ENCODE measurements at places on chromosomes 13 and 19. TPM values are rescaled to one million over a fixed set of nuclear protein-coding genes. Genes with fewer than 3 reads are reported as not detected.

LYL1 gene
- total RNA-seq = 45.2 TPM

AP1M2 gene
- not detected for total RNA-seq

LIPE gene
- total RNA-seq = 9.1 TPM

DNA sequence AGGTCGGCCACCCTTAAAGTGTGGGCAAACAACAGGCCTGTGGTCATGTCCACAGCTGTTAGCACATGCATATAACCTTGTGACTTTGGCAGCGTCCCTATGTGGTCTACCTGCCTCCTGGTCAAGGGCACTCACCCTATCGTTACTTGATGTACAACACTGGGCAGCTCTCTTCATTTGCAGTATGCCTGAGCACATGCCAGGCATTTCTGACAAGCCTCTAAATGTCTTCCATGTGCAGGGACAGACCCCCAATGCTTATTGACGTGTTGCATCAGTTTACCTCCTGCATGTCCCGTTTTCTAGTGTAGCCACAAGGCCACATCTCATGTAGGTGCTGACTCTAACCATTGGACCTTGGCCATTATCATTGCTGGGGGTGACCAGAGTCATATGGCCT lies 731.7 kb upstream of the MIR17HG start:
- DNase-seq = no peak

- DNase-seq = no peak
Measured at GRCh38 chr19:27828829-27829228, 1384.1 kb downstream of the UQCRFS1 start.

GRCh38 chr19:31574251-31574973 lies 225.2 kb upstream of the TSHZ3 start:
- no peak for DNase-seq

DNA sequence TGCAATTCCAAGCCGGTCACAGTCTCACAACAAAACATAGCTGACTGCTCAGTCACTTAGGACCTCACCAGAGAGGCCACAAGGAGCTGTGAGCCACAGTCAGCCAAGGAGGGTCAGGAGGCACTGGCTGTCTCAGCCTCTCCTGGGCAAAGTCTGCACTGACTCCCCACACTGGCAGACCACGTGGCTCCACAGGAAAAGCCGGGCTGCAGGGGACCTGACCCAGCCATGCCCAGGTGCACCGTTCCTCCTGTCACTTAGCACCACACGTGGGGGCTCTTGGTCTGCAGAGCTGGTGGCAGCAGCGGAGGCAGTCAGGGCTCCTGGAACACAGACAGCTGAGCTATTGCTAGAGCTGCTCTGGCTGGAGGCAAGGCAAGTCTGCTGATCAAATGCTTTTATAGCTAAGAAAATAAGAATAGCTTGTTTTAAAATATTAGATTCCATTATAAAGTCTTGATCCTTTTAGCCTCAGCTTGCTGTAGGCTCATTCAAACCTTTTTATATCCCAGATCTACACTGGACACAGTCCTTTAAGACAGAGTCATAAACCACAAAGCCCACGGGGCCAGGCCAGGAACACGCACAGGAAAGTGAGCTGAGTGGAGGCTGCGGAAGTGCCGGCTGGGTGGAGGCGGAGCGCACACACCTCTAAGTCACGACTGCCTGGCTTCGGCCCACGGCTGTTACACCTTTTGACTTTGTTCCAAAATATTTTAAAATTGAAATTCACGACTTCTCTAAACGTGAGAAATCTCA lies 744.1 kb downstream of the UQCRFS1 start:
- no peak for DNase-seq

RASGRP4 gene
- not detected for total RNA-seq

MAB21L1 gene
- not detected for total RNA-seq

DNA sequence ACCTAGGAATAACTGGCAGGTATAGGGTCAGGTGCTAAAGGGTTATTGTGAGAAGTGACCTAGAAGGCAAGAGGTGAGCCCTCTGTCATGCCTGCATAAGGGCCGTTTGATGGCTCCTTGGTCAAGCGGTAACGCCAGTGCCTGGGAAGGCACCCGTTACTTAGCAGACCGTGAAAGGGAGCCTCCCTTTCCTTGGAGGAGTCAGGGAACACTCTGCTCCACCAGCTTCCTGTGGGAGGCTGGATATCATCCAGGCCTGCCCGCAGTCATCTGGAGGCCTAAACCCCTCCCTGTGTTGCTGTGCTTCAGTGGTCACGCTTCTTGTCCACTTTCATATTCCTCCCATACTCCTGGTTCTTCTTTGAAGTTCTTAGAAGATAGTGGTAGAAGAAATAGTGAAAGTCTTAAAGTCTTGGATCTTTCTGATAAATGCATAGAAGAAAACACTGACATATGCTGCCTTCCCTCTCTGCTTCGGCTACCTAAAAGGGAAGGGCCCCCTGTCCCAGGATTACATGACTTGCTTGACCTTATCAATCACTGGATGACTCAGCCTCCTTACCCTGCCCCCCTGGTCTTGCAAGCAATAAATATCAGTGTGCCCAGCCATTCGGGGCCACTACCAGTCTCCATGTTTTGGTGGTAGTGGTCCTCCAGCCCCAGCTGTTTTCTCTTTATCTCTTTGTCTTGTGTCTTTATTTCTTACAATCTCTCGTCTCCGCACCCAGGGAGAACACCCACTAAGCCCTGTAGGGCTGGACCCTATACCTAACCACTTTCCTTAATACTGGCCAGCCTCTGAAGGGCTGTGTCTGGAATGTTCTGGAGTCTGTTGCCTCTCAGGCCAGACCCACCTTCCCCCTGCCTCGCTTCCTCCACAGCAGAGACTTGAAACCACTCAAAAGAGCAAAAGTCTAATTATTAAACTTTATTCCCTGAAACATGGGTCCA lies 16.1 kb upstream of the ABCC4 start:
- DNase-seq = no peak

PGLYRP2 gene
- 0.04 TPM for total RNA-seq

GRCh38 chr13:31929031-31929770 lies 102.4 kb upstream of the FRY start:
- no peak for DNase-seq

- no peak for DNase-seq
Measured at GRCh38 chr13:35285677-35286076, 190.8 kb downstream of the MAB21L1 start.

GRCh38 chr13:34750078-34750931 lies 191.8 kb upstream of the NBEA start:
- no peak for DNase-seq

- DNase-seq = peak; percentile 100
Measured at GRCh38 chr19:58572818-58573657, at the start of gene MZF1. Gene MZF1 (minus strand): TSS chr19:58573335. CDS start chr19:58571389, 1,946 bp downstream.

- DNase-seq = no peak
Measured at GRCh38 chr19:16117594-16118033, 5.9 kb downstream of the RAB8A start.

DNA sequence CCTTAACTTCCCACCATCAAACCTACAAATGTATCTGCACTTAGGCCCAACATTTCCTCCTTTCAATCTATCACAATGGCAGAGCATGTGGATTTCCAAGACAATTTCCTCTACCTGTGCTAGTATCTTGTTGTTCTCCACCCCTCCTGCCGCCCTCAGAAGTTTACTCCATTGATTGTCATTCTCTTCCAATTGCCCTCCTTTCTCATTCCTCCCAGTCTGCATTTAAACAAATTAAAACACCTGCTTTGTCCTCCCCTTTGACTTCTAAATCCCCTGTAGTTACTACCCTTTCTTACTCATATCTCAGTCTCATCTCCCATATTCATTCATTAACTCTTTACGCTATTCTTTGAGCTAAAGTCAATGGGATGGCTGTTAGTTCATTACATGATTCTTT lies 370.6 kb downstream of the DIAPH3 start:
- no peak for DNase-seq

GRCh38 chr19:38580080-38580479 lies 37.7 kb downstream of the MAP4K1 start:
- DNase-seq = no peak

GRCh38 chr19:47020132-47020805 lies 632 bp downstream of the NPAS1 start:
- DNase-seq = no peak

JUNB gene
- total RNA-seq = 33.4 TPM

ZNF154 gene
- 6.0 TPM for total RNA-seq

DNA sequence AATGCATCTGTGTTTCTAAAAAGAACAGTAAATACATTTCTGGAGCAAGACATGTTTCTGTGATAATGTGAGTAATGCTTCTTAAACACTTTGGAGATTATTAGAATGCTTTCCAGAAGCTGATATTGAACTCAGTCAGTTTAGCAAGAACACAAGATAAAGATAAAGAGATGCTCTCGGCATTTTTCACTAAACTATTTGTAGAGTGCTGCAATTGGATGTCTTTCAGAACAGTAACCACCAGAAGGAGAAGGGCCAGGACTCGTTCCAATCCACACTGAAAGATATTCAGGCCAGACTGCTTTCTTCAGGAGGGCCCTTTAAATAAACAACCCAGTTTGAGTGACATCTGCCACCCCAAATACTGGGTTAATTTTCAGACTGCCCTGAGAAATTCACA lies 456.0 kb downstream of the TBC1D4 start:
- DNase-seq = no peak

DNA sequence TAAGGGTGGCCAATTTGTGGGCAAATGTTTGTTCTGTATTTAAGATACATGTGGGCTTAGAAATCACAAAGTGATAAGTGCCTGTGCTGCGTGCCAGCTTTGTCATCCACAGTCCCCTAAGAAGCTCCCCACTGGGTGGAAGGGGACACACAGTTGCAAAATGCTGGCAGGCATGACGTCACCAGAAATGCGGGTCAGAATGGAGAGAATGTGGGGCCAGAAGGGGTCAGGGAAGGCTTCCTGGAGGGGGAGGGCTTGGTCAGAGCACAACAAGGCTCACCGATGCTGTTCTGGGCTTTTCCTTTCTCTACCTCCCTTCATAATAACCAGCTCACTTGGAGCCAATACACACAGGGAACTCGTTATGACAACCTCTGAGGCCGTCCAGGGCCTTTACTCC lies 207.3 kb downstream of the URI1 start:
- no peak for DNase-seq

DNA sequence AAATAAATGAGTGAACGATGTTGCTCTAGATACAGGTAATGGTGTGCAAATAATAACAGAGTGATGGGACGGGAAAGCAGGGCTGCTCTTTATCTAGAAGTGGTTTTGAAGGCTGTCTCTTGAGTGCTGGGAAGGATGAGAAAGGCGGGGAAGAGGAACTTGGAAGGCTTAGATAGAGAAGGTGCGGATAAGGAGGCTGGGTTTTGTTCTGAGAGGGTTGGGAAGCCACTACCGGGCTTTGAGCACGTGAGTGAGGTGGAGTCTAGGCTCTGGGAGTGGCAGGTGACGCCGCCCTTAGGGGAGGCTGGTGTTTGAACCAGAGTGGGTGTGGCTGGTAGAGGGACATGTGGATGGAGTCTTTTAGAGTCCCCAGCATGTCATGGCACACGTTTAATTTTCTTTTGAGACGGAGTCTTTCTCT lies 811 bp downstream of the ARMC6 start:
- DNase-seq = no peak

- no peak for DNase-seq
Measured at GRCh38 chr13:111610081-111610480, 289.6 kb downstream of the TEX29 start.

GRCh38 chr13:86172961-86173360 lies 373.7 kb upstream of the SLITRK6 start:
- DNase-seq = no peak

GPR4 gene
- 5.7 TPM for total RNA-seq

PRX gene
- total RNA-seq = 1.0 TPM

CRX gene
- total RNA-seq = not detected

- DNase-seq = no peak
Measured at GRCh38 chr13:109789262-109789661, 2.9 kb upstream of the IRS2 start.
